ENCODE measurements at places on chromosomes 6 and 20.

DNA sequence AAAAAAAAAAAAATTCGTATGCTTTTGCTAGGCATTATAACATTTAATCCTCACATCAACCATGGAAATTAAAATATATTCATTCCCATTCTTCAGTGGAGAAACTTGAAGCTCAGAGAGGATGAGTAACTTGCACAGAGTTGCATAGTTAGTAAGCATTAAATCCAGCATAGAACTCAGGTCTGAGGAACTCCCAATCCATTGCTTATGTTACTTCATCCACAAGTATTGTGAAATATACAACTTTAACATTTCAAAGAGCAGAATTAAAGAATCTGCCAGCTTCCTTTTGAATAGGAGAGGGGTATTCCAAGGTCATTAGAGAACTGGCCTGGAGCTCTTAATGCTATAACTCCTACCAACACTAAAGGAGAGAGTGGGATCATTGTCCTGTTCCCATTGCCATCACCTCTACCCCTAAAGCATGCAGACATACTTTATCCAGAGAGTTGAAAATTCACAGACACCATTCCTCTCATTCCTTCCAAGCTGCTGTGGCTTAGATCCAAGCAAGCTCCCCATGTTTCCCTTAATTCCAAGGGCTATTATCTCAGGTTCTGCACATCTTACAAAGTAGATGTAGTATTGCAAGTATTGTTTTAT, 91.9 kb downstream of the FLRT3 start:
- no peak for DNase-seq

DNA sequence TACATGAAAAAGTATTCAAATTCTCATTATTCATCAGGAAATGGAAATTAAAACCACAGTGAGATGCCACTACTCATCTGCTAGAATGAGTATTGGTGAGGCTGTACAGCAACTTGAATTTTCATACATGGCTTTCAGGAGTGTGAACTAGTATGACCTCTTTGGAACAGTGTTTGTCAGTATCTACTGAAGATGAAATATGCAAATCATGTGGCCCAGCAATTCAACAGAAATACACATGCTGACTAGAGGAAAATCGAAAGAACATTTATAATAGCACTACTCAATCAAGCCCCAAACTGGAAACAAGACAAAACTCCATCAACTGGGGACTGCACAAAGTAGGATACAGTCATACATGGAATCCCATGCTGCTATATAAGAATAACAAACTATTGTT, 102.2 kb downstream of the DCDC2 start:
- no peak for DNase-seq

- peak; percentile 29 for DNase-seq
These were observed 5.3 kb upstream of the TCP11 start for GRCh38 chr6:35146453-35146852.

GRCh38 chr6:69284176-69284730, 512.6 kb downstream of the LMBRD1 start:
- DNase-seq = no peak

- DNase-seq = no peak
These were observed 22.8 kb downstream of the OR2A4 start for GRCh38 chr6:131678442-131678841.

DNA sequence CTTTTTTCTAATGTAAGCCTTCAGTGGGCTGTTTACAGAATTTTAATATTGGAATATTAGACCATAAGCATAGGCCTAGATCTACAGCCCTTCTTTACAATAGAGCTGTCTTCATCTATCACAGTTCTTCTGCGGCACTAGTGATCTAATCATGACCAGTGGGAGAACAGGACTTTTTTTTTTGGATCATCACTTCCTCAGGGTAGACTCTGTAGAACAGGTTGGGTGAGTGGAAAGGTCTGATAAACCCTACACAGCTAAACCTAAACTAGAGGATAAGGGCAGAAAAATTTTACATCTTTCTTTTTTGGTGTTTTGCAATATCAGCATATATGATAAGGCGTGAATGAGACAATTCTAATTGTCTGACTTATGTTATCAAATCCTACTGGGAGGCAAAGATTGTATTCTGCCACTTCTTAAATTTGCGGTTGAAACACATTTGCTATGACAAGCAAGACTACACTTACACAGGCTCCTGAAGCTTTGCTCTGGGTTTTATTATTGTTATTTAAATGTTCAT, 52.2 kb downstream of the GOPC start:
- DNase-seq = no peak

All from NCI-H1436 (cell line).